ENCODE measurements at places on chromosomes 13 and 19. TPM values are rescaled to one million over a fixed set of nuclear protein-coding genes. Genes with fewer than 3 reads are reported as not detected.

The HNRNPA1L2 gene
- 5.0 TPM for polyA plus RNA-seq

DNA sequence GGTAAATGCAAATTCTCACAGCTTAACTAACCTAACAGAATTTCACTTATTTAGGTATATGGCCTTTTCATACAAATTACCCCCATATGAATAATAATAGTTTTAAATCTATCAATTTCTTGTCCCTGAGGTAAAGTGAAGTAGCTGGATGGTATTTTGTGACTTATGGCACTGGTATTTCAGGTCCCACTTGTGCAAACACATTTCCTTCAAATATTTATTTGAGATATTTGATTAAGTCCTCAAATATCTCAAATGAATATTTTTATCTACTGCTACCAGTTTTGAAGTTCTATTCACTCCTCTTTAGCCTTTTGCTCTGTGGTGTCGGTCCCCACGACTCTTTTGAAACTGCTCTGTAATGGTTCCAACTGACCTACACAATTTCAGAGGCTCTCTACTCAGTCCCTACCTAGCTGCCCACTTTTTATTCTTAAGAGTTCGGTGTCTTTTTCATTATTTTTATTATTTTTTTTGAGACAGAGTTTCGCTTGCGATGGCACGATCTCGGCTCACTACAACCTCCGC, 59.6 kb upstream of the ZDHHC20 start:
- DNase-seq, result no peak

- no peak for DNase-seq
Observed at GRCh38 chr13:75312884-75313520, 169.0 kb downstream of the TBC1D4 start.

DNA sequence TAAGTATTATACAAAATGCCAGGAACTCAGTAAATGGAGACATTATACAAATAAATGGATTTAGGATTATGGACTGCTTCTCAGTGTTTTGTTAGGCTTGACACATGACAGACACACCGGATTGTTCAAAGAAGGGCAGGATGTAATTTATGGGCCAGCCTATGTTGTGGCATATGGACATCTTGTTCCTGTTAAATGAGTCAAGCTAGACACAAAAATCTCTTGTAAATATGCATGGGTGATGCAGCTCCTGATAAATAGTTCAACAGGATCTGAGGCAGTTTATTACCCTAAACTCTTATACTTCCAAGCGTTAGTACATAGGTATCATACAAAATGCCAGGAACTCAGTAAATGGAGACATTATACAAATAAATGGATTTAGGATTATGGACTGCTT, 502.3 kb downstream of the TBC1D4 start:
- no peak for DNase-seq

- DNase-seq, result no peak
Observed at GRCh38 chr19:3646336-3647092, 19.9 kb upstream of the CACTIN start.

DNA sequence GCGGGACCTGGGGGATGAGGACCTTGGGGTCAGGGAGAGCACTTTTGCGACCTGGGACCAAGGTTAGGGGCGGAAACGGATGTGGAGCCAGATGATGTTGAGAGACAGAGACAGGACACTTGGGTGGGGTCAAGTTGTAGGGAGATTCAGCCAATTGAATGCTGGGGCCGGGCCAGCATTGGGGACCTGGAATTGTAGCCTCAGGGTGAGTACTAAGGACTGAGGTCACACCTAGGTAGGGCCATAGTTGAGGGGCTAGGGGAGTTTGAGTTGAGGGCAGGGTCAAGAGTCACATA, 1.2 kb downstream of the ALKBH7 start:
- DNase-seq, result no peak

DNA sequence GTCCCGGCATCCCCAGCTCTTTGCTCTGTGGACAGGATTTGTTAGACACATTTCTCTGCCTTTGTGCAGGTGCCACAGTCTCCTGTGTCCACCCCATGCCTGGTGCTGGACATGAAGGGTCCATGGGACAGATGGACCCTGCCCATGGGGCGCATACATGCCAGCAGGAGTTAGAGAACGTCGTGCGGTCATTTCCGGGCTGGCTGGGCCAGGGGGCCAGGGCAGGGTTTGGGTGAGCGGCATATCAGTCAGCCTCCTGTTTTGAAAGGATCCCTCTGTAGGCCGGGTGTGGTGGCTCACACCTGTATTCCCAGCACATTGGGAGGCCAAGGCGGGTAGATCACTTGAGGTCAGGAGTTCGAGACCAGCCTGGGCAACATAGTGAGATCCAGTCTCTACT, 11.0 kb downstream of the KLHL26 start:
- no peak for DNase-seq

The VSTM1 gene
- not detected for polyA plus RNA-seq

The SIGLEC11 gene
- polyA plus RNA-seq, result not detected

The SCGB2B2 gene
- not detected for polyA plus RNA-seq

- DNase-seq, result no peak
Observed at GRCh38 chr19:11016631-11017030, 55.8 kb downstream of the SMARCA4 start.

The ZNF729 gene
- not detected for polyA plus RNA-seq

GRCh38 chr13:21998279-21998990, 327.6 kb downstream of the FGF9 start:
- DNase-seq, result no peak

All from BJ (cell line).